ENCODE measurements at places on chromosomes 2 and 18.
A peak's percentile ranks its signal among the peaks of the same experiment; 100 is the strongest.

DNA sequence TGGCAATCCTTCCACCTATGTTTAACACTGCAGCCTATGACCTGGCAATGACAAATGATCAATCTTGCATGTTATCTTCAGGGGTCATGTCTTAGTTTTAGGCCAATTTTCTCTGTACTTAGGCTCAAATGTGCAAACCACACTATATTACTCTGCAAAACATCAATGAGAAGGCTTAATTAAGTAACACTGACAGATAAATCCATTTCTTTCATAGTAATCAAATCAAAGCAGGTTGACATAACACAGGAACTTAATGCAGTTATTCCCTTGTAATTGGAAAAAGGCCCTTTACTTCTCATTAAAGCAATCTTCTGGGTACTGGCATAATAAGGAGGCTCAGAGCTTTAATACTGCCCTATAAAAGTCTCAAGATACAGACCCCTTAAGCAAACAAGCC lies 114.4 kb downstream of the TCF4 start:
- DNase-seq, result no peak

- DNase-seq, result no peak
Measured at GRCh38 chr2:180910831-180911665, 69.4 kb upstream of the UBE2E3 start.

DNA sequence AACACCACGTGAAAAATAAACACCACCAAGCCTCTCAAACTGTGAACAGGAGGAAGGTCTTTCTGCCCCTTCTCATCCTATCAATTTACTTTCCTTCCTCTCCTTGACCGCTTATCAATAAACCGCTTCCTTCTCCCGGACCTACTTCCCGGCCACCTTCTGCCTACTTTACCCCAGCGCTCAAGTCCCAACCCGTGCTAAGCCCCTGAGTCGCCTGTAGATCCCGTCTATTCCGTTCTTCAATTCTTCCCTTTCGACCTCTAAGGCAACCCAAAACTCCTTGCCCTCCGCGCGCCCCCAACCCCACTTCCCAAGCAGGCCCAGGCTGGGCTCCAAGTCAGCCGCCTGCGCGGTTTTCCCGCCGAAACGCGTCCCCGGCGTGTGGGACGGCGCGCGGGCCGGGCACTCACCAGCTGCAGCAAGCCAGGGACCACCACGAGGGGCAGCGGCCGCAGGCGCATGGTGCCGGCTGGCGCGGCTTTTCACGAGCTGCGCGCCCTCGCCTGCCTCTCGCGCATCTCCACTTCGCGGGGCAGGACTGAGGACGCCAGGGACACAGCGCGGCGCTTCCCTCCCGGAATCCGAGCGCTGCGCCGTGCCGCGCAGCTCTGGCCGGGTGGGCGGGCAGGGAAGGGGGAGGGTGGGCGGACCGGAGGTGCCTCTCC lies at the start of gene NXPH2:
Gene NXPH2, minus strand, starts transcription at position 610 of the 665 bp plus-strand sequence. Its CDS starts 149 bp downstream, at position 461.
- no peak for DNase-seq

GRCh38 chr2:45736757-45737704 lies 85.6 kb downstream of the PRKCE start:
- no peak for DNase-seq

GRCh38 chr2:196927376-196928225 lies 1.1 kb upstream of the PGAP1 start:
- DNase-seq, result peak; percentile 40

DNA sequence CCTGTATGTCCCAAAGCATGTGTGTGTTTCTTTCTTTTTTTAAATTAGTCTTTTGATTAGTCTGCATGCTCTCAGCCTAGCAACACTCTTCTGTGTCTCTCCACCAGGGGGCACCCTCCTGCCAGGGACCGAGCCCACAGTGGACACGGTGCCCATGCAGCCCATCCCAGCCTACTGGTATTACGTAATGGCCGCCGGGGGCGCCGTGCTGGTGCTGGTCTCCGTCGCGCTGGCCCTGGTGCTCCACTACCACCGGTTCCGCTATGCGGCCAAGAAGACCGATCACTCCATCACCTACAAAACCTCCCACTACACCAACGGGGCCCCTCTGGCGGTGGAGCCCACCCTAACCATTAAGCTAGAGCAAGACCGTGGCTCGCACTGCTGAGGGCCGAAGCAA lies 93.8 kb downstream of the NRP2 start:
- peak; percentile 62 for DNase-seq

GRCh38 chr2:6921321-6921922 lies 4.2 kb downstream of the RNF144A start:
- no peak for DNase-seq

GRCh38 chr2:5914811-5915611 lies 222.8 kb downstream of the SOX11 start:
- DNase-seq, result no peak

GRCh38 chr18:63801343-63801742 lies 26.1 kb downstream of the SERPINB7 start:
- no peak for DNase-seq

DNA sequence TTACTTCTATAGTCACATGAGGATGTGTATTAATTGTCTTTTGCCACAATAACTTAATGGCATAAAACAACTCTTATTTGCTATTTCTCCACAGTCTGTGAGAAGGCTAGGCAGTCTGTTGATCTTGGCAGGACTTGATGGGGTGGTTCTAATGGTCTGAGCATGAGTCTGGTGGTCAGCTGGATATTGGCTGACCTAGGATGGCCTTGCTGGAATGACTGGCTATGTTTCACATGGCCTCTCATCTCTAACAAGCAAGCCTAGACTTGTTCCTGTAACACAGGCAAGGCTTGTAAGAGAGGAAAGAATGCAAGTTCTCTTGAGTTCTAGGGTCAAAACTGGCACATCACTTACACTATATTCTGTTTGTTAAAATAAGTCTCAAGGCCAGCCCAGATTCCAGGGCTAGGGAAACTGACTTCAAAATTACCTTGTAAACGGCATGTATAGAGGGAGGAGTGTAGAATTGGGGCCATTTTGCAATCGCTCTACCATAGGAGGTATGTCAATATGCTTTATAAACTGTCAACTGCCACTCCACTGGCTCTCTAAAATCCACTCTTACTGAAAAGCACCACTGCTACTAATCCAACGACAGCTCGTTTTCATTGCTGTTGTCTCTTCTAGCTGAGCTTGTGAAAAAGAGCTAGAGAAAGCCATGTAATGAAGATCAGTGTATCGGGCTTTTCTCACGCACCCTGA lies 325.0 kb upstream of the PKDCC start:
- DNase-seq, result no peak

DNA sequence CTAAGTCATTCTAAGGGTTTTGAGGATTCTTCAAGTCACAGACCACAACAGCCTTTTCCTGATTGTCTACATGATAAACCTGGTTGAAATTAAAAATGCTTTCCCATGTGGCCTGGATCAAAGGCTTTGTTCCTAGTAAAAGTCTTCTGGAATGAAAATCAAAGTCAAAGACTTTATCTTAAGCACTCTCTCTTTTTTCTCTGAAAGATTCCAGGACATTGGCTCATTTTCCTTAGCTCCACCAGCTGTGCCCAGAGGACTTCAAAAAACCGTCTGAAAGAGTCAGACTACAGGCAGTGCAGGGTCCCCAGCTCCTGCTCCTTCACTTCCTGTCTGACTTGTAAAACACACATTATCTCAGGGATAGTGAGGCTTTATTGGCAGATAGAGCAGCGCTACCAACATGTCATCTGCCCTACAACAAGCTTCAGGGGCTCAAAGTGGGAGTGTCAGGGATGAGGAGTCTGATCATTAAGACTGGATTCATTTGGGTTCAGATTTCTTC lies 148.2 kb downstream of the ESCO1 start:
- no peak for DNase-seq

- DNase-seq, result no peak
Measured at GRCh38 chr2:13230221-13230620, 513.5 kb downstream of the TRIB2 start.

DNA sequence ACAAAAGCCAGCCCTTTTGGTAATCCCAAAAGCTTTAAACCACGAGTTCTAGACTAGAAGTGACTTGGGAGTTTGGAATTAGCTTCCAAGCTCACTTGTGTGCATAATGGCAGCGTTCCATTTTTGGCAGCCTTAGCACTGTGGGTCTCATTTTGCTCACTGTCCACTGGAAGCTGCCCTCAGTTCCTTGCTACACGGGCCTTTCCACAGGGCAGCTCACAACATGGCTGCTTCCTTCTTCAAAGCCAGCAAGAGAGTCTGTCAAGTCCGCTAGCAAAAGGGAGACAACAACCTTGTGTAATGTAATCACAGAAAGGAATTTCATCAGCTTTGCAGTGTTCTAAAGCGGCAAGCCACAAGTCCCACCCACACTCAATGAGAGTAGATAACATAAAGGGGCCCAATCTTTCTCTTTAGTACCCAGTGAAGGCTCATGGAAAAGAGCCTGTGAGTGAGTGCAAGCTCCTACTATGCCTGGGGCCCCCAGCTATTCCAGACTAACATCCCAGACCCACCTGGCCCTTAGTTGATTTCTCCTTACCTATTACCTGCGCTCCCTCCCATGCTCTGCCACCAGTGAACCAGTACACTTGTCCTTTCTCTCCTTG lies 239.7 kb upstream of the FBXO11 start:
- DNase-seq, result peak; percentile 90

DNA sequence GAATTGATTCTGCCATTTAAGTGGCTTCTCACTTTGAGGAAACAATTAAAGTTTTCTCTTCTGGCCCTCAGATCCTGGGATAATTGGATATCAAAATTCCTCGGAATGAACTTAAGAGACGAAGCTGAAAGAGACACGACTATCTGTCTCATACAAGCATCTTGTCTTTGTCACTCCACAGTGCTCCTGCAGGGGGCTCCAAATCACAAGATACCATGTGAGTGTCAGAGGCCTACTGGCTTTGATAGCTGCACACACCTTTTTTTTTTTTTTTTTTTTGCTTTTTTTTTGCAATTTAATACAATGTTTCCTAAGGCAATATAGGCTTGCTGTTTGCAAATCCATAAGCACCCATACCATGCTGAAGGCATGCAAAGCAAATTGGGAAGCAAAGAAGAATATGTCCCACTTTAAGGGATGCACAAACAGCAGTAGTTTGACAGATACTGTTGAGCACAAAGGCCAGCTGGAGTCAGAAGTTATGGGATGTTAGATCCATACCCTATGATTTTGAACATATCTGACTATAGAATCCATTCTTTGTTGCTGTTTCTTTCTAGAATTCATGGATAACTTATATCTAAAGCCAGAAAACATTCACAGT lies 109.0 kb upstream of the CBLN2 start:
- peak; percentile 49 for DNase-seq

- peak; percentile 58 for DNase-seq
Measured at GRCh38 chr18:76495006-76495370, at the start of gene ZNF516. ZNF516 (minus strand) TSS chr18:76495242; CDS start chr18:76443054, 52,188 bp downstream.

- no peak for DNase-seq
Measured at GRCh38 chr2:142897807-142898206, 20.3 kb downstream of the KYNU start.

DNA sequence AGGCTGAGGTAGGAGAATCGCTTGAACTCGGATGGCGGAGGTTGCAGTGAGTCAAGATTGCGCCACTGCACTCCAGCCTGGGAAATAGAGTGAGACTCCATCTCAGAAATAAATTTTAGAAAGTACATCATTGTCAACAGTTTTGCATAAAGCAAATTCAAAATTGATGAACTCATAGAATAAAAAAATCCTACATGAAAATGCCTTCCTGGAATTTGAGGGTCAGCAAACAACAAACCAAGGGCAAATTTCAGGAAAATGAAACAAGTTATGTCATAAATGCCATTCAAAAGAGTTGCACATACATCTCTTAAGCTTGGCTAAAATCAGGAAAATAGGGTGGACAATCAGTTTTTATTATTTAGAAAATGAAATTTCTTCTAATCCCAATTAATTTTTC lies 45.1 kb downstream of the COL5A2 start:
- no peak for DNase-seq

All from erythroblast (primary cell).